Mesenteric fat pad (tissue), 1 donor: ENCODE measurements at places on chromosomes 11 and 22. TPM values are rescaled to one million over a fixed set of nuclear protein-coding genes. Genes with fewer than 3 reads are reported as not detected.

DNA sequence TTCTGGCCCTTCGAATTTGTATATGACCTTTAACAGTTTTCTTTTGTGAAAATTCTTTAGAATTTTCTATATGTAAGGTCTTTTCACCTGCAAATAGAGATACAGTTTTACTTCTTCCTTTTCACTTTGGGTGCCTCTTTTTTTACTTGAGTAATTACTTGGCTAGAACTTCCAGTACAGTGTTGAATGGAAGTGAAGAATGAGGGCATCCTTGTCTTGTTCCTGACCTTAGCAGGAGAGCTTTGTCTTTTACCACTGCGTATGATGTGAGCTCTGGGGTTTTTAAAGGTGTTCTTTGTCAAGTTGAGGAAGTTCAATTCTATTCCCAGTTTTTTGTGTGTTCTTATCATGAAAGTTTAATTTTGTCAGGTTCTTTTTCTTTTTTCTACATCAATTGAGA is 21.6 kb downstream of the ZFP91 start:
- DNase-seq: no peak

- DNase-seq: no peak
Observed at GRCh38 chr11:44573333-44573732, 7.9 kb downstream of the CD82 start.

DNA sequence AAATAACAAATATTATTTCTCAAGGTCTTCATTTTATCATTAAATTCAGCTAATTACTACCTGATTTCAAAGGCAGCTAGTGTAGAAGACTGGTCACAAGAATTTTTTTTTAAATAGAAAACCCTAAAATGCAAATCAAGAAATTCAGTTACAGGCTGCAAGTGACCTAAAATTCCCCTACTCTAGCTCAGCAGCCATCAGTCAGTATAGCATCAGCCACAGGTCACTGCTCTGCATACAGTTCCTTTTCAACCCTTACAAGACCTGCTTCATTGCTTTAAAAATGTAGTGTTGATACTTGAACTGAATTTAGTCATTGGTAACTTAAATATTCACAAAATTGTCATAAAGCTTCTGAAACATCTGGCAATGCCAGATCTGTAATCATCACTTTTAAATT is 9.5 kb upstream of the B3GNT6 start:
- no peak for DNase-seq

DNA sequence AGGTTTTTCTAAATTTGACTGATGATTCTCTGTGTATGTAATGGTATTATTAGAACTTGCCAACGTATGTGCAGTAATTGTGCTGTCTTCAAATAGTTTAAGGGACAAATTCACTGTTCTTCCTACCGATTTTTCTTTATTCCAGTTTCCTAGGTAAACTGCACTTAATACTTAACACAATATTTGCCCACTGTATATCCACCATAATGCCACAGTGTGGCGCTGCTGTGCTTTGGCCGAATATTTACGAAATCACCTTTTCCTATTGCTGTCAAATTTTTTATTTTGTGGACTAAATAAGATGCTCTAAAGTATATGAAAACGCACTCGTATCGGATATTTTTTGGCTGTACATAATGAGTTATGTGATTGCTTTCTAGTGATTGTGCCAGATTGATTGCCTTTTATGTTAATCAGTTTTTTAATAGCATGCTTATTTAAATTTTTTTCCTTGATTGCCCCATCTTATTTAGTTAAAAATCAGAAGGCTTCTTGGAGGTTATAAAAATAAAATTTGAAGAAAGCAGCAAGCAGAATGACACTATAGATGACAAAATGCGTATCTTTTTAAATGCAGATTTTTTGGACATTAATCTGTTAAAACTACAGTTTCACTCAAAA is 10.5 kb downstream of the AASDHPPT start:
- no peak for DNase-seq

DNA sequence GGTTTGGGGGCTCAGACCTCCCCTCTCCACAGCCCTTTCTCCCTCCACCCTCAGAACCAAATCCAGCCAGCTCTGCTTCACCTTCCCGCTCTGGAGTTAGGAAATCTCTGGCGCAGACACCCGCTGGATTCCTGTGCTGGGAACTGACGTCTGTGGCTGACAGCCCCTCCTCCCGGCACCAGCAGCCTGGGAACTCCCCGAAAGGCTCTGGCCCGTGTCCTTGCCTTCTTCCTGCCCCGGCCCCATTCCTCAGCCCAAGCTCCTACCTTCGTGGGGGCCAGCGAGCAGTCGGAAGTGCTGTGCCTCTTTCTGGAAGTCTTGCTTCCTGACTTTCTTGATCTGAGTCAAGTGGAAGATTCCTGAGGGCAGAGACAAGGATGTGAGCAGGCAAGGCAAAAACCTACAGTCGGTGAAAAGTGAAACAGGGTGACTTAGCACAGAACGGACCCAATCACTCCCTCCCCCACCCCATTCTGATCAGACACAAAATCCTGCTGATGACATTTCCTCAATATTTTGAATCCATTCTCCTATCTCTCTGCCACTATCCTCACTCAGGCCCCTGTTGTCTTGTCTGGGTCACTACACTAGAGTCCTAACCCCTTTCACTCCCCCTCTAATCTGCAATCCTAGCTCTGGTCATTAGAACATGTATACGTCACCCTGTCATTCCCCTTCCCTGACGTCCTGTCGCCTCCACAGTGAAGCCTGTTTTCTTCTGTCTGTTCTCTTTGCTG is 34.1 kb downstream of the CHRDL2 start:
- DNase-seq: no peak

CYTH4 gene
- 44.7 TPM for total RNA-seq

GRCh38 chr11:103737747-103738146 is 298.7 kb upstream of the DDI1 start:
- no peak for DNase-seq

GRCh38 chr22:35821654-35822053 is 104.0 kb downstream of the APOL5 start:
- DNase-seq: no peak

POU2AF1 gene
- 0.10 TPM for total RNA-seq

DNA sequence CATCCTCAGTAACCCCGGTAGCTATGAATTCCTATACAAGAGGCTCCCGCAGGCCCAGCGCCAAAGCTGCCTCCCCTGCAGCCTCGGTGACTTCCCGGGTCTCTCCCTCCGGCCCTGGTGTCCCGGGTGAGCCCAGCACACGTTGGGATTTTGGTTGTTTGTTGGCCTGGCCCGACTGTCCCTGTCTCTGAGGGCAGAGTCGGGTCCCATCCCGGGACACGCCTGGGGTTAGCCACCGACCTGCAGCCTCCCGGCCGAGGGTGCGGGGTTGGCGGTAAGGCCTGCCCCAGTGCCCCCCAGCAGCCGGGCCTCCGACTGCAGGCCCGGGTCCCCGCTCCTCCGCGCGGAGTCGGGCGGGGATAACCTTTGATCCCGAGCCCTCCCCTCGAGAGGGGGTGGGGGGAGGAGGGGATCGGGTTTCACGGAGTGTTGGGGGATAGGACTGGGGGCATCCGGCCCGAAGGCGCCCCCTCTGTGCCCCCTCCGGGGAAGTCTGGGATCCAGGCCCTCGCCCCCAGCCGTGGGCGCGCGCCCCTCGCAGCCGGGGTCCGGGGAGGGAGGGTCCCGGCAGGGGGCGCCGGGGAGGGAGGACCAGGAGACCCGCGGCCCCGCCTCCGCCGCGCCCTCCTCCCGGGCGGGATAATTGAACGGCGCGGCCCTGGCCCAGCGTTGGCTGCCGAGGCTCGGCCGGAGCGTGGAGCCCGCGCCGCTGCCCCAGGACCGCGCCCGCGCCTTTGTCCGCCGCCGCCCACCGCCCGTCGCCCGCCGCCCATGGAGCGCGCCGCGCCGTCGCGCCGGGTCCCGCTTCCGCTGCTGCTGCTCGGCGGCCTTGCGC is at the start of gene FBLN1:
TSS of gene FBLN1 (plus strand) at position 669 of the 835 bp plus-strand sequence. CDS start at position 772, 103 bp downstream.
- no peak for DNase-seq

DNA sequence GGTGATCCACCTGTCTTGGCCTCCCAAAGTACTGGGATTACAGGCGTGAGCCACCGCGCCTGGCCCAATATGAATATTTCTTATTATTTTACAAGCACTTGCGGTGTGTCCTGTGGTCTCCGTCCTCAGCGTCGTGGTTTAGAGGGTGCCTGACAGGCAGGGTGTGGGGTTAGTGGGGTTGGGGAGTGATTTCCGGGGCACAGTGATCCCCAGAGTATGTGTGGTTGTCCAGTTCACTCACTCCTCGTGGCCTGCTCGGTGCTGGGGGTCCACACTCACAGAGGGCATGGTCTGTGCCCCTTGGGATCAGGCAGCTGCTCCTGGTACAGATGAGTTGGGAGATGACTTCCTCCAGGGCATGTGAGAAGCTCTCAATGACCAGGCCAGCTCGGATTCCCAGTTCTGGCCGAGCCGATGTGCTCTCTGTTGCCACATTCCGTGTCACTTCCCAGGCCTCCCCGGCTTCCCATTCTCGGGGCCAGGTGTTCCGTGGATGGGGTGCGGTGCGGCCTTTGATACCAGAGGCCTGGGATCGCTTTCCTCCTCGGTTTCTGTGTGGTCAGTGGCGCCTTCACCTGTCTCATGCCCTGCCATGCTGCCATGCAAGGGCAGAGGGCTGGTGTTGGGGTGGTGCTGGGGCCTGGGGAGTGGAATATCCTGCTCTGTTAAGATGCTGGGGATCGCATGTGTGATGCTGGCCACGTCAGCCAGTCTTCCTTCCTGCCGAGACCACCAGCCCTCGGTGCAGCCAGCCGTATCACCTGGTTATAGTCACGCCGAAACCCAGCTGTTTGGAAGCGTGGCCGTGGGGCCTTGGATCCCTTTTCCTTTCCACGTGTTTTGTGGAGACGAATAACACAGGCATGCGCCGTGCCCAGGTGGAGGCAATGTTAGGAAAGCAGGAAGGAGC is 39.6 kb downstream of the PARVB start:
- DNase-seq: no peak
